Foreskin fibroblast (primary cell): ENCODE measurements at places on chromosomes 3 and 15.
A peak's percentile ranks its signal among the peaks of the same experiment; 100 is the strongest.

DNA sequence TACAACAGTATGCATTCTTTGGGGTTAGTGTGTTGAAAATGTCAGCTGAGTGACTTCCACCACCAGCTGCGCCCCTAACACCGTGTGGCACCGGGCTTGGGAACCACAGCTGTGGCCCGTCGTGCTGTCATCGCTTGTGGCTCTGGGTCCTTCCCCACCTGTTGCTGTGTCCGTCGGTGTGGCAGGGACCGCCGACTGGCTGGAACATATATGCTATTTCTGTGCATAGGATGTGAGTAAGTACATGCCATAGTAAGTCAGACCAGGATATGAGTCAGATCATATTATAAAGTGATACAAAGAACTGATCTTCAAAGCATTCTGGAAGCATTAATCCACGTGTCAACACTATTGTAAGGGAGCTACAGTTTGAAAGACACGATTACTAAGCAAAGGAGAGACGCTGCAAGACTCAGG lies 31.9 kb downstream of the EHD4 start:
- DNase-seq, result peak; percentile 85

GRCh38 chr15:65310431-65311137 lies 6.1 kb downstream of the RNU5B-1 start:
- DNase-seq, result peak; percentile 35

DNA sequence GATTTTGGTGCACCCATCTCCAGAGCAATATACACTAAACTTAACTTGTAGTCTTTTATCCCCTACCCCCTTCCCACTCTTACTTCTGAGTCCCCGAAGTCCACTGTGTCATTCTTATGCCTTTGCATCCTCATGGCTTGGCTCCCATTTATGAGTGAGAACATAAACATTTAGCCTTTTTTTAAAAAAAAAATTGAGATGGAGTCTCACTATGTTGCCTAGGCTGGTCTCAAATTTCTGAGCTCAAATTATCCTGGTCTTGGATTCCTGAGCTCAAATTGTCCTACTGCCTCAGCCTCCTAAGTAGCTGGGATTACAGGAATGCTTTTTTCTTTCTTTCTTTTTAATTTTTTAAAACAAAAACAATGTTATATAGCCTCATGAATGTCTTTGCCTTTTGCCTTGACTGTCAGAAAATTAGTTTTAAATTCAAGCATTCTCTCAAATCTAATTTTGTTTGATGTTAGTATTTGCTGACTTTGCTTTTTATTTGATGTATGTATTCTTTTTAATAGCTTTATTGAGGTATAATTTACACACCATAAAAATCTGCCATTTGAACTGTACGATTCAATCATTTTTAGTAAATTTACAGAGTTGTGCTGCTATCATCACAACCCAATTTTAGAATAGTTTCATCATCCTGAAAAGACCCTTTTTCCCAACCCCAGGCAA lies 46.9 kb downstream of the NFKBIZ start:
- DNase-seq, result peak; percentile 21

DNA sequence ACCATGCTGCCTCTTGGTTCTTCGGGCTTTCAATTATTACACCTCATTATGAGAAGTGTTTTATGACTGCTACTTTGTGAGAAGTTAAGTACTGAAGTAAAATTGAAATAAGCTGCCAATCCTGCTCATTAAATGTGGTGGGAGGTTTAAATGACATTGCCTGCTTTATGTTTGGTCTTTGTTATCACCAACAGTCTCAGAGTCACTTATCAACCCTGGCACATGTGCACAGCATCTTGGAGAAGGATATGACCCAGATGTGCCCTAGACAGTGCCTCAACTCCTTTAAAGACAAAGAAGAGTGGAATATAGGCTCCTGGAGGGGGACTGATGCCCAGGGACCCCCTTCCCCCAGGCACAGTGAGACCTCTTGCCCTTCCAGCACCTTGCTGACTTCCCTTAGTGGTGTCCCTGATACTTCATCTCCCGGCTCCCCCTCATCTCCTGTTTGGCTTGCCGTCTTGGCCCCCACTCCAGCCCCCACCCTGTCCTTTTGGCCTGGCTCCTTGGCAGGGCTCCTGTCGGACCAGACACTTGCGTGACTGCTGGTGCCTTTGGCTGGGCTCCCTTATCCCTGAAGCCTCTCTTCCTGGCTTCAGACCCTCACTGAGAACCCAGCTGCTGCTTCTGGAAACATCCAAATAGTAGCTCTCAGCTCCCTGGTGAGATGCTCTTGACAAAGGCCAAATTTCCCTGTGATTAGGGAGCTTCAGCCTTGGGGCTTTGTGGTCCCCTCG lies 39.8 kb downstream of the ARHGAP31 start:
- DNase-seq, result no peak

DNA sequence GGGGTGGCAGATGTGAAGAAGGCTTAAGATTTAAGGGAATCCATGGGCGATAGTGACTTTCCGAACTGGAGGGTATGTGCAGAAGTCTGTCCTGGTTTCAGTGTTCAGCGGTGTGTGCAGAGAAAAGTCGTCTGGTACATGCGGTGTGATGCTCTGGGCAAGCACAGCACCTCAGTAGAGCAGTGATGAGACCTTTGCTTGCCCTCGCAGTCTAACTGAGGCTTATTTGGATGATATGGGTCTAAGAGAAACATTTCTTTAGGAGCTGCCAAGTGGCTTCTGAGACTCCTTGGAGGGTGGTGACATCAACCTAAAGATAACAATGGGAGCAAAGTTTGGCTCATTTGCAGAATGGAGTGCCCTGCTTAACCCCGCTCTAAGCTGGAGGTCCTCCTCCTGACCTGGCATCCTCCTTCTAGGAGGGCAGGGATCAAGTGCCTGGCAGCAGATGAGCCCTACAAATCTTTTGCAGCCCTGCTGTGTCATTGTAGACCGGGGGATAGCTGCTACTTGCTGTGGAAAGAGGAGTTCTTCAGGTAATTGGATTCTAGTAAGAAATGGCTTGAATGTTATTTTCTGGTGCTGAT lies 228.1 kb upstream of the AZI2 start:
- peak; percentile 12 for DNase-seq

DNA sequence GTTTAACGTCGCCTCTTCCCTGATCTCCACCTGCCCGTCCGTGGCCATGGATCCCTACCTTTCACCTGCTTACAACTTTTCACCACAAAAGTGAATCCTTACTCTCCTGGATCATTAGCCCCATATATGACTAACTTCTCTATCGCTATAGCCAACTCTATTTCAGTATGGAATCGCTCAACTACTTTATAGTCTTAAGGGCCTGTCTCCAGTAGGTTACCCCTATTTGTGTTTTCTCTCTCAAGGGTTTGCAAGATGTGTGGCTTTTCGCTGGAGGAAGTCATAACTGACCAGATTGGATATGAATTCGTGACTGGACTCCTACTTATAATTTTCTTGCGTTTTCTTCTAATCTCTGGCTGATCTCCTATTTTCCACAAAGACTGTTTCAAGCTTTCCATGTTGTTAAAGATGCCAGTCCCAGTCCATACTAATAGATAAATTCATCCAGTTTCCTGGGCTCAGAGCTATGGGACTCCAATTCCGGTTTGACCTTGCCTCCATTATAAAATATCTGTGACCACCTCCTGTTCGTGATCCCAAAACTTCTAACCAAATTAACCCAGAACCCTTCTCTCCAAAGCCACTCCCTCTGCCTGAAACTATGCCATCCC lies 1.3 kb upstream of the STAG1 start:
- DNase-seq, result no peak

DNA sequence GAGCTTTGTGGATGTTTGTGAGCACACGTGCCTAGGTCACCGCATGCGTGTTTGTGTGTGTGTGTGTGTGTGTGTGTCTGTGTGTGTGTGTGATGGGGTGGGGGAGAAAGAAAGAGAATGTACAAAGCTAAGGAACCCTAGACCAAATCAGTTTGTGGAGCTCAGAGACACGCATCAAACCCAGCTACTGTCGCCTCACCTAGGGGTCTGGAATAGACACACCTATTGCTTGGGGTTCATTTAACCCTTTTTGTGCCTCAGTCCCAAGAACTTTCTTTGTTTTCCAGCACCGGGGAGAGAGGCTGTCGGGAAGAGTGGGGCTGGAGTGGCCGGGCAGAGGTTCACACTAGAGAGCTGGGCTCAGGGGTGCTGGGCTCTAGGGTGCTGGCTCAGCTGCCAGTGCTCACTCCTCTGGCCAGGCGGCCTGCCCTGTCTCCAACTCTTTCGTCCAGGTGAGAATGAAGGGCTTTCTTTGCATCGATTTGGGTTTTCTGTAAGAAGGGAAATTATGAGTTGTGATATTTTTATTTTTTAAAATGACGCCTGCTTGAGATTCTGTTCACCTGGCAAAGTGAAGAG lies 221.6 kb downstream of the MEIS2 start:
- DNase-seq, result no peak

DNA sequence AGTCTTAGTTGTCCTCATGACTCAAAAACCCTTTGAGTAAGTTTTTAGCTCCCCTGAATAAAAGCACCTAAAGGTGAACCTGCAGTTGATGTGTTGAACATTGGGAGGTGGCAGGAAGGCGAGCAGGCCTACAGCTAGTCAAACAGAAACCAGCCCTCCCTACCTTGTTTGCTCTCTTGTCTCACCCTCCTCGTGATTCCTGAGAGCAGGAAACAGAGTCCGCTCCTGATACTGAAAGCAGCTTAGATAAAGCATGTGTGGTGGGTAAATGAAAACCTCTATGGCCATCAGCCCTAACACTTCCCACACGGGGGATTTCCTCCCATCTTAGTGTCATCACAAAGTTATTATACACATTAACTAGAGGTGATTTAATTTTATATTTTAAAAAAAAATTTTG lies 21.8 kb upstream of the CLDN18 start:
- no peak for DNase-seq

DNA sequence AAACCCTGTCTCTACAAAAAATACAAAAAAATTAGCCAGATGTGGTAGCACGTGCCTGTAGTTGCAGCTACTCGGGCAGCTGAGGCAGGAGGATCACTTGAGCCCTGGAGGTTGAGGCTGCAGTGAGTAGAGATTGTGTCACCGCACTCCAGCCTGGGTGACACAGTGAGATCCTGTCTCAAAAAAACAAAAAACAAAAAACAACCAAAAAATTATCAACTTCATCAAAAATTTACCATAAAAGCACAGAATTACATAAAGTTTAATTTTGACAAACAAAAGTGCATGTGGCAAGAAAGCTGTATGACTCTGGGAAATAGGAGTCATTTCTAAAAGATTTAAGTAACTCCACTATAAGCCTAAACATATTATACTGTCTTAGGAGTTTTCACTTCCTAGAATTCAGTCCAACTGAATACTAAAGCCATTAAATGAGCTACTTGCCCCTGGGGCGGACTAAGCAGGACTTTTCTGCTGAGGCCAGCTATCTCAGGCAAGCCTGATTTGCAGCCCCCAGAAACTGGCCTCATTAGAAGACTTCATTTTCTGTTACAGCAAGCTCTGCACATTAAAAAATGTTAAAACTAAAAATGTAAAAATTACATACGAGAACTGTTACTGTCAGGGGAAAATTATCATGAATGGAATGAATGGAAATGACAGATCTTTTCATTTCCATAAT lies 23.0 kb downstream of the HSPBAP1 start:
- no peak for DNase-seq

GRCh38 chr15:45548753-45549520 lies 26.4 kb upstream of the SLC30A4 start:
- no peak for DNase-seq

DNA sequence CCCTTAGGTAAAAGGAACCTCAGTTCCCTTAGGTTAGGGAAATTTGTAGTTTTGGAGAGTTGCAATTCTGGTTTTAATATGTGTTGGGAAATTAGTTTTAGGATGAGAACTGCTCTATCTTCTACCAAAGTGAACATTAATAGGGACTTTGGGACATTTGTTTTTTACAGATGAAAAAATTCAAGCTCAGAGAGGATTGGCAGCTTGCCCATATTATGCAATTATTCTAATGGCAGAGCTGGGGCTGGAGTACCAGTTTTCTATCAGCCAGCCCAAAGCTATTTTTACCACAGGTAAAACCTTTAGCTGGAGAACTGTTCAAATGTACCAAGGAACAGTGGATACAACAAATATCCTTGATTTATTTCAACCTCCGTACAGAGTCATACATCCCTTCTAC lies 127.0 kb downstream of the CPNE4 start:
- DNase-seq, result no peak

- no peak for DNase-seq
Measured at GRCh38 chr3:53795789-53796560, 50.2 kb downstream of the CHDH start.

DNA sequence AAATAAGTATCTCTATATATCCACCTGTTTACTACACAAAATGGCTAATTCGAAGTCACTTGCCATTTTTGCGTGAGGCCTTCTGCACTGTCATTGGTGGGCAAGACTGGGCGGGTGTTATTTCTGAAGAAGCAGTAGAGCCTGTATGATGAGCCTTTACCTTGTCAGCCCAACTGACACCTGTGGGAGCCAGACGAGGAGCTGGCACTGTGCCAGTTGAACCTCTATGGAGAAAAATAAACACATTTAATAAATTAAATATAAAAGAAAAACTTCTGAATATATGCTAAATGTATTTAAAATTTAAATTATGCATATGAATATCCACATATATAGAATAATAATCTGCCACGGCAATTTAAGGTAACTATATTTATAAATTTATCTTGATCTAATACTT lies 109.9 kb downstream of the SCAPER start:
- DNase-seq, result no peak

DNA sequence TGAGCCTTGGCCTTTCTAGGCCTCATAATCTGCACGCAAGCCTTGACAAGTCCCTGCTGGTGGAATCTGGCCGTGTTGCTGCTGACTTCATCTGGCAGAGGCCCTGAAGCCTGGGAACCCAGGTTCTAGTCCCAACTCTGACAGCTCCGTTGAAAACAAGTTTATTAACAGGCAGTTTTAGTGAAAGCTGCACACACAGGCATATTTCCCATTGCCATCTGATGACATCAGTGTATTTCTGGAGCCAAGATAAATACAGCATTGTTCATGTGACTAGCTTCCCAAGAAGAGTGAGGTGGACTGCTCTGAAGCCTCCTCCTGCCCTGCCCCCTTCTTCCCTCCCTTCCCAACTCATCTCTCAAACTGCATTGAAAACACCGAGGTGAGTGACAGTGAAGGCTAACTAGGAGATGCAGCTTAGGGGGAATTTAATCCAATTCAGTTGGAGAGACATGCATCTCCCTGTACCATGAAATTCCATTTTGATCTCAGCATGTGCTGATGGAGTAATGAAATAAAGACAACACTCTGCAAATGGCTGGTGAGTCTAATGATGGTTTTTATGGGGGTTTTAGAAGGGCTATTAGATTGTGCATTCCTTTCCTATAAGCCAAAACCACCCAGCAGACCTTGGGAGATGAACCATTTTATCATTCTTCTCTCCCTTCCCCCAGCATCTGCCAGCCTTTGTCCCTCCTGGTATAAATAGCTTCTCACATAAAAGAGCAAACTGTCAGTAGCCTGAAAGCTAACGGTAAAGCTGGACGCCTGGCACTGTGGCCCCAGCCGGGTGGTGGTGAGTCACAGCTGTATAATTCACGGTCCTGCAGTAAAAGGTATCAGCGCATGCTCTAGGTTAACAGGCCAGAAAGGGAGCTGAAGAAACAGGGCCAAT lies 38.0 kb downstream of the PRICKLE2 start:
- DNase-seq, result peak; percentile 93

DNA sequence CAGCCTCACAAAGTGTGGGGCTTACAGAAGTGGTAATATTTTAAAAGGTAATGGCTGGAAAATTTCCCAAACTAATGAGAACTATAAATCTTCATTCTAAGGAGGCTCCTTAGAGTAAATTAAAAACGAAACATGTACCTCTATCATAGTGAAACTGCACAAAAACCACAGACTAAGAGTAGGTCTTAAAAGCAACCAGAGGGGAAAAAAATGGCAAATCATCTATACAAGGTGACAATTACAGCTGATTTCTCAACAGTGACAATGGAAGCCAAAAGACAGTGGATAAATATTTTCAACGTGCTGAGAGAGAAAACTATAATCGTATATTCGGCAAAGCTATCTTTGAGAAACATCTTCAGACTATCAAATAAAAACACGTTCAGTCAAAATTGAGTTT lies 20.6 kb downstream of the HEG1 start:
- no peak for DNase-seq
